ENCODE measurements at places on chromosomes 7 and 10.
A peak's percentile ranks its signal among the peaks of the same experiment; 100 is the strongest.

GRCh38 chr10:7547829-7548228 is 118.9 kb downstream of the ITIH5 start:
- no peak for DNase-seq

DNA sequence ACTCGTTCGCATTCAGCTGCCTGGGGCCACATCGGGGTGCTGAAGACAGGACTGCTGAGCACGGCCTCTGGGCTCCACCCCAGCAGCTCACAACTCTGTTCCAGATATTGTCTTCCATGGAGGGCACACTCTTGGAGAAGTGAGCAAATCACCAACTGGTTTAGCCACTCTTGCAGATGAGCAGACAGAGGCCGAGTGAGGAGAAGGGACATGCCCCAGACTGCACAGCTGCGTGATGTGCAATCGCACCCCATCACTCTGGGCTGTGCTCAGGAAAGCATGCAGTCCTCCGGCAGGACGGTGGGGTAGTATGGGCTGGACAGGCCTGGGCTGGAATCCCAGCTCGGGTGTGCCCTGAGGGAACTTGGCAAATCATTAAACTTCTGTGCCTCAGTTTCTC is 111.6 kb downstream of the FAM53B start:
- no peak for DNase-seq

DNA sequence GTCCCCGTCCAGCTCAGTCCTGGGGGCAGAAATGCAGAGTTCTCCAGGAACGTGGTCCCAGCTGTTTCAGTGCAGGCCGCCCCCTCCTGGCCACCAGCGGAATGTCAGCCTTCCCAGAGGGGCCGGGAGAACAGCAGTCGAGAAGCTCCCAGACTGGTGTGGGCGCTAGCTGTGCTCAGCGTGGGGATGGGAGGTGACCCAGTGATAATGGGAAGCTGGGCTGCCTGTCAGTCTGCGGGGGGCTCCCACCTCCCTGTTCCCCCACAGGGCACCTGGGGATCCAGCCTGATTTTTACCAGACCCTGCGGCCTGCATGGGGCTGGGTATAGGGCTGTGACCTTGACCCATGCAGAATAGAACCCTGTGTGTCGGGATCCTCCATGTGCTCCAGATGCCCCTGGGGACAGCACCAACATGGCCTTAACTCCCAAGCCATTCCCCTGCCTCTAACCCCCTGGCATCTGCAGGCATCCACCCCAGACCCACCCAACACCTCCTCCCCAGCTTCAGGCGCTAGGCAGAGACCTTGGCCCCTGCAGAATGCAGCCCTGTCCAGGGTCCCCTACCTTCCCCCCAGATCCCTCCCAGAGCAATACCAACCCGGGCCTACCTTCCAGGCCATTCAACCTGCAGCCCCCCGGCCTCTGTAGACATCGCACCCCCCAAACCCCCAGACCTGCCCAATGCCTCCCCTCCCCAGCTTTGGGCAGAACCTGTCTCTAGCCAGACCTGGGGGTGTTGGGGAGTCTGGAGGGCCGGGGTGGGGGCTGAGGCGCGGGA is 880 bp upstream of the ELN start:
- DNase-seq, result peak; percentile 77

- peak; percentile 74 for DNase-seq
Measured at GRCh38 chr7:44629829-44630522, 23.5 kb downstream of the OGDH start.

GRCh38 chr7:132461032-132461592 is 115.2 kb downstream of the PLXNA4 start:
- DNase-seq, result no peak

- no peak for DNase-seq
Measured at GRCh38 chr10:36342781-36343180, 700.7 kb upstream of the FZD8 start.

- DNase-seq, result peak; percentile 99
Measured at GRCh38 chr7:6423942-6424701, 23.6 kb downstream of the DAGLB start.

DNA sequence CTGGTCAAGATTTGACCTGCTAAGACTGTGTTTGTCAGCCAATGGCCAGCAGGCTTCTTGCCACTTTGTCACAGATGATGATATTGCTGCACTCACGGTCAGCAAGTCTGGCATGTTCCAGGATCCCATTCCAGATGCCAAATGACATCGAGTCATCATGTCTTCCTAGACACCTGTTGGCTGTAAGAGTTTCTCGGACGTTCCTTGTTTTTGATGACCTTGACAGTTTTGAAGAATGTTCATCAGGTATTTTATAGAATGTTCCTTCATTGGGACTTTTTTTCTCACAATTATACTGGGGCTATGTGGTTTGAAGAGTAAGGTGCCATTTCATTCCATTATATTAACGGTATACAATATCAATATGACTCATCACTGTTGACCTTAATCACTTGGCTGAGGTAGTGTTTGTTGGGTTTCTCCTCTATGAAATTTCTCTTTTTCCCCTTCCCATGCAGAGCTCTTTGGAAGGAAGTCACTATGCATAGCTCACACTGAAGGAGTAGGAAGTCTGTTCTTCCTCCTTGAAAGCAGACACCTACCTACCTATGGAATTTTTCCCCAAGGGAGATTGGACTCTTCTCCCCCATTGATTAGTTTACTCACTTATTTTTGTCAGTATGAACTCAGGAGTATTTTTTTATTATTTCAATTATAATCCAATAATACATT is 31.6 kb downstream of the HECW1 start:
- DNase-seq, result no peak

DNA sequence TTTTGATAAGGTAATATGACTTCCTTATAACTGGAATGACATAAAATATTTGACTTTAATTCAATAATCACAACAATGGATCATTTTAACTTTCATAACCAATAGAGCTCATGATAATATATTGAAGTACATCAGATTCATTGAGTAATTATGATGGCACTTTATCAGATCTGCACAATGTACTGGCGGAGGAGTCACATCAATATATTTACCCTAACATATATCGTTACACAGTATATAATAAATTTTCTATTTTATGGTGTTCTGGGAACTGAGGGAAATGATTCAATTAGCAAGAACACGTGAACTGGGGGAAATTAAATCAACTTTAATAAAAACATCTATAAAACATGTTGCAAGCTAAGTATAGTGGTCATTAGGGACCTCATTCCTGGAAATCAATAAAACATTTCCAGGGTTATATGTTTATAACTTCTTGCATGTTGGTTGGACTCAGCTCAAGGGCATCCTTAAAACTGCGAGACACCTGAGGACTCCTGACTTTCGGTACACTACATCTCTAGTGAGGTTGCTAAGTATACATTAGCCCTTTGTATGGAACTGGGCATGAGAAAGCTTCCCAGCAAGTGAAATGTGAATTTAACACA is 254.0 kb downstream of the KCND2 start:
- no peak for DNase-seq

- DNase-seq, result peak; percentile 39
Measured at GRCh38 chr7:90621747-90622140, 25.6 kb downstream of the CDK14 start.

DNA sequence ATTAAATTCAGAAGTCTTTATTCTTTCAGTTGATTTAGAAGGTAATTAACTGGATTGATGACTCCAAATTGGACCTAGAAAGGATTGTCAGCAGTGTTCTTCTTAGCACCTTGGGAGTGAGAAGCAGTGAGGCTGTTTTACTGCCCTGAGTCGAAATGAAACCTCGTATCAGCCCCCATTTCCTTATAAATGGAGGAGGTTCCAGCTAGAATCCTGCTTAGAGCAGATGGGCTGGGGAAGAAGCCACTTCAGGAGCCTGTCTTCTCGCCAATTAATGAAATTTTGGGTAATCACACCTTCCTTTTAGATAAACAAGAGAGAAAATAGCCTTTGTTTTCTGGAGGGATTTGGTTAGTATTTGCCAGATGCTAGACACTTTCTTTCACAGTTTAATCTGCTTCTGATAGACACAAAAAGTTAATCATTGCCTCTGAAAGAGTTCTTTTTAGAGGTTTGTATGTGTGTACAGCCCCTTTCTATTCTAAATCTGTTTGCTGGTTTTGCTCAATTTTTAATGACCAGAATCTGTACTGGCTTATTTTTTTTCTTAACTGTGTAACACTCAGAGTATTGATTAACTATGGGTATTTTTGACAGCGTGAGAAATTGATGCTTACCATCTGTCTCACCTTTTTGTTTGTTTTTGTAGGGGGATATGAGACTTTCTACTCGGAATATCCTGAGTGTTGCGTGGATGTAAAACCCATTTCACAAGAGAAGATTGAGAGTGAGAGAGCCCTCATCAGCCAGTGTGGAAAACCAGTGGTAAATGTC is 4.6 kb downstream of the DUSP5 start:
- no peak for DNase-seq

GRCh38 chr10:31074722-31075086 is 43.0 kb upstream of the ZNF438 start:
- no peak for DNase-seq

DNA sequence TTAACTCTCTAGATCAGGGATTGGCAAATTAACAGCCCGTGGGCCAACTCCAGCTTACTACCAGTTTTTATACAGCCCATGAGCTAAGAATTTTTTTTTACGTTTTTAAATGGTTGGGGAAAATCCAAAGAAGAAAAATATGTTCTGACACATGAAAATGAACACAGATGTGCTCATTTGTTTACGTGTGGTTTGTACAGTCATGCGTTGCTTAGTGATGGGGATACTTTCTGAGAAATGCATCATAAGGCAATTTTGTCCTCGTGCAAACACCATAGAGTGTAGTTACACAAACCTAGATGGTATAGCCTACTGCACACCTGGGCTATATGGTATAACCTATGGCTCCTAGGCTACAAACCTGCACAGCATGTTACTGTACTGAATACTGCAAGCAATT is 8.3 kb upstream of the SMKR1 start:
- no peak for DNase-seq

DNA sequence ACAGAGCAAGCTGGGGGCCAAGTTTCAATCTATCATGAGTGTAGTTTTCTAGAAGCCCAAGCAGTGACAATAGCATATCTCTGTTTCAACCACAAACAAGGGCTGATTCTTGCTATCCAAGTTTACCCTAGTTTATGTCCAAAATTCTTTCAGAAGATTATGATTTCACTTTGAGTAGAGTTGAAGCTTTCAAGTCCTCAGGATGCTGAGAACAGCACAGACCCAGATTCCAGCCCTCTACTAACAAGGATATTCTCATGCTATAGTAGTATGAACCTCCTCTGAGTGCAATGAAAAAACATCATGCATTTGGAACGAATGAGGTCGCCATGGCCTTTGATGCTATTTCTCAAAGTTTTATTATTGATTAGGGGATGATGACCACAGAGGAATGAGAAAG is 344.1 kb upstream of the NPVF start:
- no peak for DNase-seq

DNA sequence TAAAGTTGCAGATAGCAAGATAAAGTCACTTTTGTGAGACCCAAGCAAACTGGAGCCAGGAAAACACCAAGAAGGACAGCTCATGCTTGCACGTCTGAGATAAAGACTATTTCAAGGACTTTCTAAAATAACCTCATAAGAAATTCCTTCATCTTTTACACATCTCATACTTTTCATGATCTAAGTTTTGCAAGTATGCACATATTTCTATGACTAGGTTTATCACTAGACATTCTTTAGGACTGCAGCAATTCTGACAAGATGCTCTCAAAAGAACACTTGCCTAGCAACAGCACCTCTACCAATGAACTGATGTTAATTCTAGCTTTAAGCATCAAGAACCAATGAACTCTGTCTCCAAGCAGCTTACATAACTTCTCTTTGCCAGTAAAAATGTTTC is 457.6 kb downstream of the SEMA3D start:
- DNase-seq, result no peak

GRCh38 chr10:59336632-59337031 is 25.7 kb downstream of the FAM13C start:
- DNase-seq, result no peak

- DNase-seq, result peak; percentile 17
Measured at GRCh38 chr10:130378556-130379400, 242.6 kb downstream of the GLRX3 start.

- peak; percentile 22 for DNase-seq
Measured at GRCh38 chr7:47759056-47759706, 177.3 kb upstream of the TNS3 start.

GRCh38 chr10:69213591-69214311 is 6.4 kb upstream of the HKDC1 start:
- no peak for DNase-seq

DNA sequence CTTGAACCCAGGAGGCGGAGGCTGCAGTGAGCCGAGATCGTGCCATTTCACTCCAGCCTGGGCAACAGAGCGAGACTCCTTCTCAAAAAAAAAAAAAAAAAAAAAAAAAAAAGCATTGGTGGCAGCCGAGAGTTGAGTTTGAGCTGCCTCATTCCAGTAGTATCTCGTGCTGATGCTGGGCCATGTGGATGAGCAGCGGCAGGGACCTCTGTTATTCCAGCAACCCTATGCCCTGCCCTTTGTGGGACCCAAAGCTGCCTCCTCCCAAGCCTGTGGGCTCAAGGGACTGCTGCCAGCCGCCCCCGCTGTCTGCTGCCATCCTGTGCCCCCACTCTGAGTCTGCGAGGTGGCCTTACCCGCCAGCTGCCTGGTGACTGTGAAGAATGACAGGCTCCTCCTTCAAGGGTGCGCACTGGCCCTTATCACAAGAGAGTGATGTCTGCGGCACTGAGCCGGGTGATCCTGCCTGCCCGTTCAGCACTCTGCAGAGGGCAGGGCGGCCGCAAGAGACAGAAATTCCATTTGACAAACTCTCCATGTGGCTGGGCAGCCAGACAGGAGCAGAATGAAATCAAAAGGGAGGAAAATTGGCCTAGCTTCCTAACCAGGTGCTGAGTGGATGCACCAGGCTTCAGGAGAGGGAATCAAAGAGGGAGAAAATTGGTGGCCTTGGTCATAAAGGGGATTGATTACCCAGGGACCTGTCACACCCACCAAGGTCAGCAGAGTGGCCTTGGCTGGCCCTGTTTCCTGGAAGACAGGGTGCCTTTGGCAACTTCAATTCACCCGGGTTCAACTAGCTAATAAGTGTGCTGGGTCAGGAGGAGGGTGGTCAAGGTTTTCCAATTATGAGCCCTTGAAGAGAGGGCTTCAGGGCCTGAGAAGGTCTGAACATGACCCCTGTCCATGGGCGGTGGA is 65.3 kb upstream of the ZMIZ1 start:
- DNase-seq, result no peak

GRCh38 chr10:102344067-102344466 is 51.4 kb upstream of the NFKB2 start:
- DNase-seq, result no peak

- no peak for DNase-seq
Measured at GRCh38 chr10:32347363-32348022, 535 bp upstream of the EPC1 start.
